ELR (cell line): ENCODE measurements at places on chromosomes 16 and 17.

- DNase-seq: no peak
Measured at GRCh38 chr16:85145734-85146531, 33.7 kb upstream of the CIBAR2 start.

- no peak for DNase-seq
Measured at GRCh38 chr17:72143245-72143644, 22.4 kb downstream of the SOX9 start.

- peak; percentile 64 for DNase-seq
Measured at GRCh38 chr16:70250748-70251628, 752 bp downstream of the EXOSC6 start.

DNA sequence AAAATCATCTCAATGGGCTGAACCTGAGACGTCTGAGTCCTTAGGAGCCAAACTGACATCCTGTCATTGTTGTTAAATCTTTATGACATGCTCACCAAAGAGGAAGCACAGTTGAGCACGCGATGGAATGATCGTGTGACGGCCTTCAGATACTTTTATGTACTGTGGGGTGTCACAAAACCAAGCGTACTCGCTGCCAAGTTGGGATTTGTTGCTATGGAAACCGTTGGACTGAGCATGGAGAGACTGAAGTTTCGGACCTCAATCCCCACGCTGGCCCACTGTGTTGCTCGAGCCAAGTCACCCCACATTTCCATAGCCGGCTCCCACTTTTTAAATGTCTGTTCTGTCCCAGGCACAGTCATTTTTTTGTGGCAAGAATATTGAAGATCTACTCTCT is 222.8 kb upstream of the SDK2 start:
- DNase-seq: no peak

DNA sequence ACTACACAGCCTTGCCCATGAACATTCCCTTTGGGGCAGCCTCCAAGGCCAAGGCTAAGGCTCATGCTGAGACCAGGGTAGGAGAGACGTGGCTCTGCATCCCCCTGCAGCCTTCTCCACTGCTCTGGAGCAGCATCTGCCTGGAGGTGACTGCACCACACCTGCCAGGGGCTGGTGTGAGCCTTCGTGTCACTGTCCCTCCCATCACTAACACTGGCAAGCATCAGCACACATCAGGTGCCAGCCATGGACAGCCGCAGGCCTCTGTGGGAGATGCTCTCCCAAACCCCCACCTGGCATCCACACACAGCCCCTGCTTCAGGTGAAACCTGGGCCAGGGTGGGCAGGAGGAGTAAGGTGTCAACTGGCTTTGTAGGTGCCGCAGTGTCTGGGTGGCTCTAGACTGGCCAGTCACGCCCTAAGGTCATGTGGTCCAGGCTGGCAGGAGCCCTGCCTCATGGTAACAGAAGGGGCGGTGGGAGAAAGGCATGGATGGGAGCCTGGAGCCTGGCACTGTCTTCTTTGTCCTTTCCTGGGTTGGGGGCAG is 18.1 kb upstream of the MTSS2 start:
- no peak for DNase-seq

- no peak for DNase-seq
Measured at GRCh38 chr16:27110524-27110896, 43.8 kb downstream of the C16orf82 start.

DNA sequence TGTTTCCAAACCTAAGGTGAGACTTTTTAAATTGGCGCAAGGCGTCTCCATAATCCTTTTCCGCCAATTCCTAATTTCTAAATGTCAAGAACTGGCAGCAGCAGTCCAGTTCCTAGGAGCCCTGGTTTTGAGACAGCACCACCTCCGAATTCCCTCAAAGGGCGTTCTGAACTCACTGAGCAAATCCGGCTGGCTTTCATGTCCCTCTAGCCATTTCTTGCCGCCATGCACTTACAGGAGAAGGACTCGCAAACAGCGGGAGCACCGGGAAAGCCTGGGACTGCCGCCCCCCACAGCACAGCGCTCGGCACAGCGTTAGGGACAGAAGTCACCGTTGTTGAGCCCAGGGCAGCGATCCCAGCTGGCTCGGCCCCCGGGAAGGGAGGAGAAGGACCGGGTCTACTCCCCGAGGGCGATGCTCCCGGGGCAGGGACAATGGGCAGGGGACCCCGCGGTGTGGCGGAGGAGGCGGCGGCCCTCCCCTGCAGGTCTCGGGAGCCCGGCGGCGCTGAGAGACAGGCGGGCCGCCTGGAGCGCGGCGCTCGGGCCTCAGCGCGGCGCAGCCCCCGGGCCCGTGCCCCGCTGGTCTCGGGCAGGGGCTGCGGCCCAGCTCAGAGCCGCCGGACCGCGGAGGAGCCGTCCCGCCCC is 545 bp downstream of the ARHGAP17 start:
- DNase-seq: peak; percentile 64

DNA sequence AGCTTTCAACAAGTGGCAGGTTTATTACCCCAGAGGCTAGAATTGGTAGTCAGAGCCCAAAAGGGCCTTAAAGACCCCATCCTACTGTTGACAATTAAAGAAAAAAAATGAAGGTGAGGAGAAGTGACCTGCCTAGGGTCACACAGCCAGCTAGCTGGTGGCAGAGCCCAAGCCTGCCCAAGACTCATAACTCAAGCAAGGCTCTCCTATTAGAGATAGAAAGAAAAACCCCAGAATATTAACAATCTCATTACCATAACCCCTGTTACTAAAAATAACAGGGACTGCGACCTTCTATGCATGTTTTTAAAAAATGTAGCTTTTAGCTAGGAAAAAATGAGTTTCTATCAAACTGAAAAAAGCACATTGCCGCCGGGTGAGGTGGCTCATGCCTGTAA is 14.0 kb downstream of the HSPB9 start:
- no peak for DNase-seq

DNA sequence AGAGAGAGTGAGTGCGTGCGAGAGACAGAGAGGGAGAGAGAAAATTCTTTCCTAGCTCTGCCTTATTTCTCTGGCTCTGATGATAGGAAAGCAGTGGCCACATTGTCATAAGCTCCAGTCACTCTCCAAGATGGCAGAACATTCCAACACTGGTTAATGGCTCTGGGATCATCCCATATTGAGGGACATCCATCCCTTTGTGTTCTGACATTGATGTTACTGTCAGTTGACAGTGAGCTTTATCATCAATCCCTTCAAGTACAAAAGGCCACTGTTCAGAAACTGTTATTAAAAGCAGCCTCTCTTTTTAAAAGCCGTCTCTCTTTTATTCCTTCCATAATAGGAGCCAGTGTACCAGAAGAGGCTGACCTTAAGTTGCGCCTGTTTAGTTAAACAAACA is 1084.9 kb upstream of the RBFOX1 start:
- DNase-seq: no peak

- peak; percentile 42 for DNase-seq
Measured at GRCh38 chr16:23557779-23558702, 514 bp downstream of the UBFD1 start.
